Skin of body (tissue), 3 donors: ENCODE measurements at places on chromosomes 7 and 10.

GRCh38 chr7:102107474-102108104 is 179.1 kb upstream of the SH2B2 start:
- no peak for DNase-seq

- DNase-seq: no peak
These were observed 606.2 kb upstream of the TEX47 start for GRCh38 chr7:89401690-89402089.

DNA sequence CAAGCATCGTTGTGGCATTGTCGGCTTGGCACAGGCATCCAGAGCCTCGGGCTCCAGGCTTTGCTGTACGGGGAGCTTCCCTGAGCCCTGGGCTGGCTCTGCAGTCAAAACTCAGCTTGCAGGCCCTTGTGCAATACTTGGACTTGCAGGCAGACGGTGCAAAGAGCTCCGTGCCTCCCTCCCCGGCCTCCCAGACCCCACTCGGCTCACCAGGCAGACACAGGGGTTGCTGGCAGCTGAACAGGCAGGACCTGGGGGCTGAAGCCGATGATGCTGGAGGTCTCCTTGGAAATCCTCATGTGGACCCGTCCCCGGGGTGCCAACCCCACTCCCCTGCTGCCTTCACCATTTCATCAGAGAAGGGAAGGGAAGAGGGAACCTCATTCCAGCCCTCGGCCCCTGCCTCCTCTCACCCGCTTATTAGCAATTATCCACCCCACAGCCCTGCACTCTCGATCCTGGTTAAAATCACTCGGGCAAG is 59.6 kb upstream of the GNA12 start:
- no peak for DNase-seq

DNA sequence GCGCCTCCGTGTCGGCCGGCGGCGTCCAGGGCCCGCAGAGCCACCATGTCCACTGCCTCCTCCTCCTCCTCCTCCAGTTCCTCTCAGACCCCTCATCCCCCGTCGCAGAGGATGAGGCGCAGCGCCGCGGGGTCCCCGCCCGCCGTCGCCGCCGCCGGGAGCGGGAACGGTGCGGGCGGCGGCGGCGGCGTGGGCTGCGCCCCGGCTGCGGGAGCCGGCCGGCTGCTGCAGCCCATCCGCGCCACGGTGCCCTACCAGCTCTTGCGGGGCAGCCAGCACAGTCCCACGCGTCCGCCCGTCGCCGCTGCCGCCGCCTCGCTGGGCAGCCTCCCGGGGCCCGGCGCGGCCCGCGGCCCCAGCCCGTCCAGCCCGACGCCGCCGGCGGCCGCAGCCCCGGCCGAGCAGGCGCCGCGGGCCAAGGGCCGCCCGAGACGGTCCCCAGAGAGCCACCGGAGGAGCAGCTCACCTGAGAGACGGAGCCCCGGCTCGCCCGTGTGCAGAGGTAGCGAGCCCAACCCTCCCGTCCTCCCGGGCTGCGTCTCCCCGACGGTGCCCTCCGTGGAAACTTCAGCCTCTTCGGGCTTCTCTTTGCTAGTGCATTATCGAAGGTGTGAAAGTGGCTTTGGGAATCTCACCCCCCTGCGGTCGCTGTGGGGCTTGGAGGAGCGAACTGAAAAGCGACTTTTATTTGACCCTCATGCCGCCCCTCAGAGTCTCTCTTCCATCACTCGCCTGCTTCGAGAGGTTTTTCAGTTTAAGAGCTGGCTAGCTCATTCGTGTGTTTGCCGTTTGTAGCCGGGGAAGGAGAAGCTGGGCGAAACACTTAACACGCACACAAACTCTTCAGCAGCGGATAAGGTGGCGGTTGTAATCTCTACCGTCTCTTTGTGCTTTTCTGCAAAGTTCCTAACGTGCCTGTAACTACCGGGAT is 975 bp downstream of the GLCCI1 start:
- DNase-seq: peak; percentile 19

DNA sequence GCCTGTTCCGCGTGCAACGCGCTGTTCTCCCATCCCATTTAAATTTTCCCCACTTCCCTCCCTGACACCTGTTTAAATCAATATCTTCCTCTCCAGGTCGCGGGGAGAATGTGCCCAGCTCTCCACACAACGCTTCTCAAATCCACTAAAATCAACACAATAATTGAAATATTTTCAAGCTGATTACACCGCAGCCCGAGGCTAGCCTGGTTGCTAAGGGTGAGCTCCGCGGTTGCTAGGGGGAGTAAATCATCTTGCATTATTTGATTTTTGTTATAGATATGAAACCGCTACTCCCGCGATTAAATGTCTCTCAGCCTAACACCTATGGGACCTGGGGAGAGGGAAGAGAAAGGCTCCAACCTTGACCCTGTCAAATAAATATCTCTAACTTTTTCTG is 36.2 kb downstream of the UNCX start:
- DNase-seq: no peak

- DNase-seq: no peak
These were observed 15.9 kb downstream of the CAMK2B start for GRCh38 chr7:44309271-44310091.

DNA sequence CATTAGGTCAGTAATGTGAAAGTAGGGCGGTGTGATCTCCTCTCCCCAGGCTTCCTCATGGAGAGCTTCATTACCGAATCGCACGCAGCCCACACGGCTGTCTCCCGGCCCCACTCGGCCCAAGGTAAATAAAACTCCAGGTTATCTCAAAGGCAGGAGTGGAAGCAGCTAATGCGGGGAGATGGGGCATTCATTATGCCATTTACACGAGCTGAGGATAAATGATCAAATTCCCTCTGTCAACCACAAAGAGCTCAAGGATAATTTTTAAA is 93.5 kb downstream of the ADARB2 start:
- DNase-seq: no peak

DNA sequence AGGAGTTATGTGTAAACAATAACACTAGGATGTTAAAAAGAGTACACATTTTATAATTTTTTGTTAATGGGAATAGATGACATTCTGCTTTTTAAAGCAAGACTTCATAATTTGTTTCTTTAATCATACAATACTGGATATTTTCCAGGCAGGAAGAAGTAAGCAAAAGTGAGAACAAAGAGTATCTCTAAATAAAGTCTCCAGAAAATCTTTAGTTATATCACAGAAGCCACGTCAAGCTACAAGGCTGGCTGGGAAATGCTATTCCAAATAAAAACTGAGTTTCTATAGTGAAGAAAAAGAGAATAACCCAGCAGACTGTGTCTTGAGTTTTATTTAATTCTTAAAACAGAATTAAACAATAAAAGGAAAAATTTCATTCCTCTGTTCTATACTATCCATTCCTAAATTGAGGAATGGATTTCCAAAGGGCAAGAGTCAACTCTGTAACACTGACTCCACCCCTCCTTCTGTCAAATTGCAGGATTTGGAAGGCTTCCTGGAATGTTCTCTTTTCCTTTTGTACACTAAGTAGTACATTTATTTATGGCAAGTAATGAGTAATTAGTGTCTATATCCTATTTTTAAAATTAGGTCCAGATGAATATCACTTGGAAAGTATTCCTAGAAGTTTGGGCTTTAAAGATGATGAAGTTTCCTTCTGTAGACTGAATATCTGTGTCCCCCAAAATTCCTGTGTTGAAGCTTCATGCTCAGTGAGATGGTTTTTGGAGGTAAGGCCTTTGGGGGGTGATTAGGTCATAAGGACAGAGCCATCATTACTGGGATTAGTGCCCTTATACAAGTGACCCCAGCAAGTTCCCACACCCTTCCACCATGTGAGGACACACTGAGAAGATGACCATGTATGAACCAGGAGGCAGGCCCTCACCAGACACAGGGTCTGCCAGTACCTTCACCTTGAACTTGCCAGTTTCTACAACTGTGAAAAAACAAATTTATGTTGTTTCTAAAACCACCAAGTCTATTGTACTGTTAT is 290.9 kb downstream of the CRPPA start:
- DNase-seq: peak; percentile 43

GRCh38 chr7:114418117-114418516 is 3.5 kb downstream of the FOXP2 start:
- DNase-seq: no peak

- DNase-seq: no peak
These were observed 262.4 kb downstream of the GRID1 start for GRCh38 chr10:86104156-86104555.

DNA sequence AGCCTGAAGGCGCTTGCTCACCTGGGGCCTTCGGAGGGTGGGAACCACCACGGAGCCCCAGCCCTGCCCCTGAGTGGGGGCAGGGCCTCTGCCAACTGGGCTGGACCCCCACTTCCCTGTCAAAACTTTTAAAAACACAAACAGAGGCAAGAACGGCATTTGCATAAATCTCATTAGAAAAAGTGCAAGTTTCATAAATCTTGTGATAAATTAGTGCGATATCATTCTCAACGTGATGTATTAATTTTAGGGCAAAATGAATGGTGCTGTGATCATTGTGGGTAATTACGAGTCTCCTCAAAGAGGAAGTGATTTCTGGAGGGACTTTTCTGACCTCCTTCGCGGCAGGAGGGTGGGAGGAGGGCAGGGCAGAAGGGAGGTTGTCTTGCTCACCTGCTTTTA is 98.3 kb downstream of the CDH23 start:
- no peak for DNase-seq

DNA sequence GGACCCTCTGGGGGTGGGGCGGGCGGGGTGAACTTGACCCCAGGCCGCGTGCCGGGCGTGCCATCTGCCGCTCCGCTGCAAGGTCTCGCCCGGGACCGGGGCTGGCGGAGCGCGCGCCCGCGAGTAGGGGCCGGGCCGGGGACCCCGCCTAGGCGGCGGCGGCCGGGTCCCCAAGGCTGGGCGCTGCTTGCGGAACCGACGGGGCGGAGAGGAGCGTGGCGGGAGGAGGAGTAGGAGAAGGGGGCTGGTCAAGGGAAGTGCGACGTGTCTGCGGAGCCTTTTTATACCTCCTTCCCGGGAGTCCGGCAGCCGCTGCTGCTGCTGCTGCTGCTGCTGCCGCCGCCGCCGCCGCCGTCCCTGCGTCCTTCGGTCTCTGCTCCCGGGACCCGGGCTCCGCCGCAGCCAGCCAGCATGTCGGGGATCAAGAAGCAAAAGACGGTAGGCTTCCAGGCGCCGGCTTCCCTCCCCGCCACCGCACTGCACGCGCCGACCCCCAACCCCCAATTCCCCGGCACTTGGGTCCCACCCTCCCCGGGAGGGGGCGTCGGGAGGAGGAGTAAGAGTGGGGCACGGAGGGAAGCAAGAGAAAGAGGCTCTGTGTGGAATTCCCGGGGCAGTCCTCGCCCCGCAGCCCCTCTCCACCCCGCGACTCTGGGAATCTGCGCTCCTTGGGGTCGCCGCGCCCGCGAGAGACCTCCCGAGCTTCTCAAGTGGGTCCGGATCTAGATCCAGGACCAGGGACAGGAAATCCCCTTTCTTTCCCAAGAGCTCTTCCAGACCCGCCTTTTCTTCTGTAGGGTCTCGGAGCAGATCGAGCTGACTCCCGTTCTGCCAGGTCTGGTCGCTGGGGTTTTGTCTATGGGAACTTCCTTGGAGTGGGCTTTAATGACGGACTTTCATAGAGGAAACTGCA is at the start of gene PAPSS2:
Gene PAPSS2 (plus strand): TSS at position 308 of the 913 bp plus-strand sequence. CDS start 104 bp downstream, at position 412.
- DNase-seq: no peak

DNA sequence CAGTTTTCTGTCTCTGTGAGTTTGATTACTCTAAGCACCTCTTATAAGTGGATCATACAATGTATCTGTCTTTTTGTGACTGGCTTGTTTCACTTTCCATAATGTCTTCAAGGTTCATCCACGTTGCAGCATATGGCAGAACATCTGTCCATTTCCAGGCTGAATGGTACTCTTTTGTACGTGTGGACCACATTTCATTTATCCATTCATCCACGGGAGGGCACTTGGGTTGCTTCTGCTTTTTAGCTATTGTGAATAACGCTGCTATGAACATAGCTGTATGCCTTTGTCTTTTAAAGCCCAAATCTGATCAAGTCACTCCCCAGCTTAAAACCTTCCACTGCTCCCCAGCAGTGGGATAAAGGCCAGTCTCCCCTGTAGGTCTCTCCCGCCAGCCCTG is 31.5 kb downstream of the EGFR start:
- DNase-seq: peak; percentile 54

- no peak for DNase-seq
These were observed 86.7 kb downstream of the ARHGAP22 start for GRCh38 chr10:48517911-48518811.

DNA sequence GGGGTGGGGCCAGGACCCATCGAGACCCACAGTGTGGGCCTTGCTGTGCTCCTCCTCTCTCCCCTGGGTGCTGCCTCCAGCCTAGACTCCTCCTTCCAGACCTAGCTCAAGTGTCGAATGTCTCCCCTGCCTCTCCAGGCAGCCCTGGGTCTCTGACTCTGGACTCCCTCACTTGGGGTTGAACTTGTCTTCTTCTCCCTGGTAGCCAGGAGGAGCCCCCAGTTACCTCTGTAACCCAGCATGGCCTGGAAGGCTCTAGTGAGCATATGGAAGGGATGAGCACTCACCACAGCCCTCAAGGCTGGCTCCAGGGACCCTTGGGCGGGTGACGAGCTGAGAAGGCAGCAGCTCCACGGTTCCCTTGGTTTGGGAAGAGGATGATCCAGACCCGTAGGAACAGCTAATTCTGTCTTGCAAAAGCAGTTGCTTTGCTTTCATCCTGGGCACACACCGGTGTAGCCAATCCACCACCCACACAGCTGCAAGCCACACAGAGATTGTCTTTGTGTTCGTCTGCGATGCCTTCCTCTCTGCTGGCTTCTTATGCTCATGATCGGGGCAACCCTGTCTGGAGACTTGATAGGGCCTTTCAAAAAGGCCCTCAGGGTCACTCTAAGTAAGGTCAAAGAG is 52.3 kb upstream of the ANTXRL start:
- DNase-seq: no peak

DNA sequence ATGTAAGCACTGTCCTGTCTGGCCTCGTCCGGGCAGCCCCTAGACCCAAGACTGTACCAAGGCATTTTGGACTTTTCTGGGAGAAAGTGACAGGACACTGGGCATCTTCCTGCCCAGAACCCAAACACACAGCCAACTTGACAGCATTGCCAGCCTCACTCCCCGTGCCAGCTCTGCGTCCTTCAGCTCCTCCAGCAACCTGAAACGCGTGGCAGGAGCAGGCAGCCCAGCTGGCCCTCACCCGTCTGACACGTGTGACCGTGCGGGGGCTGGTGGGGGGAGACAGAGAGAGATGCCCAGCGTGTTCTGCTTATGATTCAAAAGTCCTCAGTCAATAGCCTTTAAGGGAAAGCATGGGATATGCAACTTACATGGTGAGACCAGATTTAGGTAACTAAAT is 50.3 kb upstream of the SLC29A3 start:
- DNase-seq: no peak

GRCh38 chr10:36736311-36736710 is 389.1 kb upstream of the ANKRD30A start:
- no peak for DNase-seq

DNA sequence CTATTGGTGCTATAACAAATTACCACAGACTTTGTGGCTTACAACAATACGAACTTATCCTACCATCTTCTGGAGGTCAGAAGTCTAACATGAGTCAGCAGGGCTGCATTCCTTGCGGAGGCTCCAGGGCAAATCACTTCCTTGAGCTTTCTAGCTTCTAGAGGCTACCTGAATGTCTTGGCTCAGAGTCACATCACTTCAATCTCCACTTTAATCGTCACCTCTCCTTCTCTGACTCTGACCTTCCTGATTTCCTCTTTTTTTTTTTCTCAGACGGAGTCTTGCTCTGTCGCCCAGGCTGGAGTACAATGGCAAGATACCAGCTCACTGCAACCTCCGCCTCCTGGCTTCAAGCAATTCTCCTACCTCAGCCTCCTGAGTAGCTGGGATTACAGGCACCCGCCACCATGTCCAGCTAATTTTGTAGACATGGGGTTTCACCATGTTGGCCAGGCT is 44.6 kb upstream of the ANAPC16 start:
- no peak for DNase-seq

- DNase-seq: no peak
These were observed 229.5 kb downstream of the PARD3 start for GRCh38 chr10:34585422-34586112.
